SJCRH30 (cell line): ENCODE measurements at places on chromosomes 12 and 14.
A peak's percentile ranks its signal among the peaks of the same experiment; 100 is the strongest.

DNA sequence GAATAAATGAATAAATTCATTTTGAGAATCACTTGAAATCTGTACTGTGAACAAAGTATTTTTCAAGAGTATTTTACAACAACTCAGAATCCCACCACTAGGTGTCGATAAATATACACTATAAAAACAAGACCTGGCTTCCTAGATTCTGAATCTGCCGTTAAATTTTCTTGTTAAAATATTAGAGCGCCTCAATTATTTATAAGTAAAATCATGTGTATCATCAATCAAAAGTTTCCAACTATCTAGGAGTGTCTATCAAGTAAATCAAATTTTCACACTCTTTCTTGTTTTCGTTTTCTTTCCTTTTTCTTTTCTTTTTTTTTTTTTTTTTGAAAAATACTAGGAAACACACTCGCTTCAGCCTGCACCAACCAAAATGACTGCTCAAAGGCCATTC lies 179.2 kb upstream of the DCN start:
- H3K4me1 ChIP-seq, result no peaks in the 10 kb centered on the region
- H3K4me3 ChIP-seq, result no peak overlapping the region
- peak; percentile 53 for DNase-seq
- H3K27ac ChIP-seq, result no peak overlapping the region
- H3K27me3 ChIP-seq, result no peaks in the 10 kb centered on the region

- peaks cover 64% of the 10 kb centered on the region for H3K4me1 ChIP-seq
- no peaks in the 10 kb centered on the region for H3K27me3 ChIP-seq
- H3K27ac ChIP-seq, result peak overlapping the region; percentile 92
- no peak overlapping the region for H3K4me3 ChIP-seq
- H3K36me3 ChIP-seq, result no peaks in the 10 kb centered on the region
- DNase-seq, result peak; percentile 52
Observed at GRCh38 chr14:68523989-68524725, 268.7 kb downstream of the ZFP36L1 start.

- H3K4me1 ChIP-seq, result no peaks in the 10 kb centered on the region
- DNase-seq, result no peak
- H3K36me3 ChIP-seq, result no peaks in the 10 kb centered on the region
- no peak overlapping the region for H3K4me3 ChIP-seq
Observed at GRCh38 chr12:80107221-80107620, 7.9 kb downstream of the OTOGL start.

DNA sequence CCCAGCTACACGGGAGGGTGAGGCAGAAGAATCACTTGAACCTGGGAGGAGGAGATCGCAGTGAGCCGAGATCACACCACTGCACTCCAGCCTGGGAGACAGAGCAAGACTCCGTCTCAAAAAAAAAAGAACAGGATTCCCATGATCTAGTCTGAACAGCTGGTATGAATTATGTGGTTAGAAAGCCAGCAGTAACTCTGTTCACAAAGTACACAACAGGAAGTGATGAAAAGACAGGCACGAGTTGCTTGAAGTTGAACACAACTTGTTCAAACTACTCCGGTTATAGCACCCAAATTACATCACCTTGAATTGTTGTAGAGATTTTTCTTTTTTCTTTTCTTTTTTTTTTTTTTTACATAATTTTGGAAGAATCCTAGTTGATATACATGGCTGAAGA lies 238.8 kb upstream of the RGS6 start:
- peak overlapping the region; percentile 14; the same call in 1 of the 2 replicates for H3K27ac ChIP-seq
- no peaks in the 10 kb centered on the region for H3K27me3 ChIP-seq
- DNase-seq, result peak; percentile 17
- H3K4me3 ChIP-seq, result no peak overlapping the region
